ENCODE measurements at places on chromosomes 12 and 14.

- no peak for DNase-seq
Observed at GRCh38 chr12:48291511-48291910, 59.2 kb downstream of the ZNF641 start.

GRCh38 chr12:66852091-66852490 is 173.2 kb upstream of the GRIP1 start:
- DNase-seq: no peak

- no peak for DNase-seq
Observed at GRCh38 chr14:61769893-61770292, 7.7 kb downstream of the SNAPC1 start.

- DNase-seq: no peak
Observed at GRCh38 chr12:11906286-11906935, 164.3 kb upstream of the BCL2L14 start.

DNA sequence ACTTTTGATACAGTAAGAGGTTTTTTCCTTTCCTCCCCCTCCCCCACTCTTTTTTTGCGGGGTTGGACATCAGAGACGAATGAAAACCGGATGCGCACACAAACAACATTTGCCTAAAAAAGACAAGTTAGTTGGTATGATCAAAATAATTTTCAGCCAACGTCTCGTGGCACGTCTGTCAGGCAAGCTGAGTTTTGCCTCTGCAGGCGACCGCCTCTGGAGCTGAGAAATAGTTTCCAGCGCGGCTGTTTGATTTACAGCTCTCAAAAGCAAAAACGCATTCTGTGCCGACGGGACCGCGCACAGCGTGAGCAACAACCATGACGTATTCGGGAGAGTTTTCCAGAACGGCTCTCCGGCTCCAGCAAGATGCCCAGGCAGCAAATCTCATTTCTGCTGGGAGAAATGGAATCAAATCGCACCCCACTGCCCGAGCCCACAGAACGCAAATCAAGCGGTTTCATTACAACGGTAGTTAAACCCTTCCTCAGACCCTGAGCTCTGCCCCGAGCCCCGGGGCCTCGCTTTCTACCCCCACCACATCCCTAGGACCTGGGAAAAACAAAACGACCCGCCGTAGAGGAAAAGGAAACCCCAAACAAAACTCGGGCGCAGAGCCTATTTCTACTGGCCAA is 14.2 kb upstream of the CALM1 start:
- DNase-seq: no peak

GRCh38 chr12:117427211-117427610 is 65.8 kb upstream of the NOS1 start:
- DNase-seq: no peak

DNA sequence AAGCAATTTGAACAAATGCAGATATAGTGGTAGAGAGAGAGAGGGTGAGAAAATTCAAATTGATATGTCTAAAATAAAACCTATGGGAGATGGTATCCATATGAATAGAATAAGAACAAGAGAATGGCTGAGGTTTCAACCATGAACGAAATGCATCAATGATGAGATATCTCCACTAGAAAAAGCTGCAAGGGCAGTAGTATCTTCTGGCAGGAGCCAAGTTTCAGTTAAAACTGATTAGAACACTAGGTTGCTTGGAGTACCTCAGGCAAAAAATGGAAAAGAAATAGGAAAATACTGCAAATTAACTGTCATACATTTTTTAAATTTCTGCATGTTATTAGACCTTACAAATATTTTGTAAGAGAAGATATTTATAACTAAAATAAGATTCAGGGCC is 151.3 kb downstream of the ANKS1B start:
- no peak for DNase-seq

- DNase-seq: no peak
Observed at GRCh38 chr14:37253905-37254304, 56.2 kb downstream of the MIPOL1 start.

DNA sequence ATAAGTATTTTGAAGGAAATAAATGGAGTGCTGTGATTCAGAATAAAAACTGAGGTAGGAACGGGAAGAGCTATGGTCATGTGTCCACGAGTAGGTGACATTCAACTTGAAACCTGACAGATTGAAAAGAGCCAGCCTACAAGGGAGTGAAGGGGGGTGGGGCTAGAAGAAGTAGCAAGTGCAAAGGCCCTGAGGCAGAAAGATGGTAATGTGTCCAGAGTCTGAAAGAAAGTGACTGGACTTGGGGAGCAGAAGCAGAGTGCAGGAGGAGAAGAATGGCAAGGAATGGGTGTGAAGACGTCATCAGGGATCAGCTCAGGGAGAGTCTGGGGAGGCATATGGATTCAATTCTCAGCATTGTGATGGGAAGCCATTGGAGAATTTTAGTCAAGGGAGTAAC is 13.7 kb downstream of the PLXNC1 start:
- no peak for DNase-seq

DNA sequence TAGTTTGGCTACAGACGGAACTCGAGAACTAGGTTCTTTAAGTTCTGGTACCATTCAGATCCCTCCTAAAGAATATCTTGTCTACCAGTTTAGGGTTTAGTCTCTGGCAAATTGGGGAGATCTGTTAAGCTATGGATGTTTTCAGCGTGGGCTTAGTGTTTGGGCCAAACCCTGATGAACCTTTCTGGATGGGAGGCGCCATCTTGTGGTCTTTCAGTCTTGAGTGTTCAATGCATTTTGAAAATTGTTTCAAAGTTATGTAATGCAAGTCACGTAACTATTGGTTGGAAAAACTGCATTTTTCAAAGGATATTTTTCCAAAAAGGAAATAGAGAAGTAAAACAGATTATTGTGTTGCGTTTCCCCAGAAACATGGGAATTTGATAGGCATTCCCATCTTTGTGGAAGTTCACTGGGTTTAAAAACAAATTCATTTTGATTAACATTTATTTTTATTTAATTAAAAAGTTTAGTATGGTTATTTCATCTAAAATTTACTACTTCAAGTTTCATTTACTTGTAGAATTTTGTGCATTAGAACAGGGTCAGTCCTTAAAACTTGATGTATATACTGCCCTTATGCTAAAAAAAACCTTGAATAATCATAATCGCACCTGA is 169.0 kb downstream of the PRIMA1 start:
- DNase-seq: peak; percentile 34

Data from neural crest cell (in vitro differentiated cells).